AG10803 (cell line): ENCODE measurements at places on chromosomes 6 and 20.

DNA sequence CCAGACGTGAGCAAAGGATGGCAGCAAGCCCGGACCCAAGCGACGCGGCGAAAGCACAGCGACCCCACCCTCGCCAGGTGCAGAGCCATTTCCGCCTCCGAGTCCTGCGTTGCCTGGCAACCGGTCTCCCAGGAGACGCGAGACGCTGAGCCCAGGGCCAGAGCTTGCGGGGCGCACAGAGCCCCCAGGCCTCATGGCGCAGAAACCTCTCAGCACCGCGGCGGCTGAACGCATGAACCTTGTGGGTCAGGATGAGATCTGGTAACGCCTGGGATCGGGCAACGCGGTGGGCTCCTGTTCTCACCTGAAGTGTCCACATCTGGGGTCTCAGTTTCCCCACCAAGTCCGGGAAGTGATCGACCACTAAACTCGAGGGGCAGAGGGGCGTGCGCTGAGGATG is 77.7 kb downstream of the ANKRD60 start:
- DNase-seq: no peak

DNA sequence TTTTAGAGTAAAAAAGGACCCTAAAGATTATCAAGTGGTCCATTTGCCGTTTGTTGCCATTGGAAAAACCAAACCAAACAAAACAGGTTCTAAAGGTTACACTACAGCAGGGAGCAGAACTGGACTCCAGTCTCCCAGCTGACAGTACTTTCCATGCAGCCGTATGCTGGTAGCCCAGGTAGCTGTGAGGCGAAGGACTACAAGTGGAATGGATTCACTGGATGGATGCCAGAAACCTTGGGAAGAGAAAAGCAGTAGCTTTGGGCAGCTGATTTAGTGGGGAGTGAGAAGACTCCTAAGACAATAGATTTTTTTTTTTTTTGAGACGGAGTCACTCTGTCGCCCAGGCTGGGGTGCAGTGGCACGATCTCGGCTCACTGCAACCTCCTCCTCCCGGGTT is 88.3 kb downstream of the SASH1 start:
- DNase-seq: no peak

- no peak for DNase-seq
Observed at GRCh38 chr20:18527339-18527738, 19.6 kb downstream of the SEC23B start.

- DNase-seq: peak; percentile 53
Observed at GRCh38 chr6:141463237-141463977, 669.3 kb upstream of the GJE1 start.

DNA sequence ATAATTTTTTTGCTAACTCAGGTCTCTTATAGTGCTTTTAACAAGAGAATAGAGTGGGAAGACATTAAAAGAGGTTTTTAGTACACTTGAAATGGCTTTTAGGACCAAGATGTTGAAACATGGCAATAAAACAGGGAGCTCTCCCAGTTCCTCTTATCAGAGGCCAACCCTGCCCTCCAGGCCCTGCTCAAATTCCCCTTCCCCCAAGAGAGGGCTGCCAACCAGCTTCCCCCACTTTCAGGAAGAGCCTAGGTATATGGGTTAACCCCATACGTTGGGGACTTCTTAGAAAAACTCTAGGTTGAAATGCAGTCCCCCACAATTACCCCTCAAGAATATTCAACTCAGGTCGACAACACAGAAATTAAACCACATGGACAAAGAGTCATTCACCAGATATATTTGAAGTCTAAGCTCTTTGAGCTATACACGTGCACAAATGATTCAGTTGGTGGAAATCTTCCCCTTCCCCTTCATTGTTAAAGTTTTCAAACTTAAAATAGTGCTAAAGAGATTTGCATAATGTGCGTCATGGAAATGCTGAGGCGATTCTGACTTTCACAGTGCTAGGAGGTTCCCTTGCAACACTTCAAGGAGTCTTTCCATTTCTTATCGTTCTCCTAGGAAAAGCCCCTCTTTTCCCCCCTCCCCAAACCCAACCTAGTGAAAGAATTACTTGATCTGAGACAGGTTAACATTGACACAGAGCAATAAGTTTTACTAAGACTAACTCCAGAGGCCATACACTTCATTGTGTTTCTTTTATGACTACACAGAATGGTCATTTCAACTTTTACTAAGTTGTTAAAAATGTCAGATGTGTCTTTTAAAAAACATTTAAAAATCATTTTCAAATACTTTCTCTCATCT is 49.8 kb upstream of the ENPP5 start:
- DNase-seq: no peak

DNA sequence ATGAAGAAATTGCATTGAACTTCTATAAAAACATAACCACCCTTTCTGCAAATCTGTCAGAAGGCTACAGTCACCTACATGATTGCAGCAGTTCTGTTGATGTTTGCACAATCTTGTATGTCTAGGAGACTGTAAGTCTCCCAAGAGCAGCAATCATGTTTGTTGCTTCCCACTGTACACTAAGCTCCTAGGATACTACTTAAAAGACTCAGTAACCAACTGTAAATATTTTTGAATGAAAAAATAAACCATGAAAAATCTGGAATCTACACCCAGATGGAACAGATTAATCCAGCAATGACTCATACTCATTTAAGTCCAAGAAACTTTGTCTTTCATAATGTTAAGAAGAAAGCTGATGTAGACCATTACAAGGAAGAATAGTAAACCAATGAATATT is 168.5 kb upstream of the ATXN1 start:
- DNase-seq: peak; percentile 100

DNA sequence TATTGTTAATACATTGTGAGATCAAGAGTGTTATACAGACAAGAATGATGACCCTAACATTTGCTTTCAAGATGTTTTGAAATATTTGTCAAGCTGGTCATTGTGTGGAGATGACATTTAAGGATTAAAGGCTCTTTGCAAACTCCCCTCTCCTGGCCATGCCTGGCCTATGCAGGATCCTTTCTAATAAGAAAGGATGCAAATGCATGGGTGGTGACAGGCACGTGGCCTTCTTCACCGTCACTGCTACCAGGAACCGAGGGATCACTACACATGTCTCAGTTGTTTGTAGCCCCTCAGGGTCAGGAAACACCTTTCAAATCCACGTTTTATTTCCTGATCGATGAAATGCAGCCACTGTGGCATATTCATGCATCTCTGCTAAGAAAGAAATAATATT is 419.7 kb downstream of the PRKN start:
- no peak for DNase-seq
